ENCODE measurements at places on chromosomes 12 and 14.

GRCh38 chr12:15453613-15454012 lies 131.3 kb downstream of the PTPRO start:
- no peak for DNase-seq

DNA sequence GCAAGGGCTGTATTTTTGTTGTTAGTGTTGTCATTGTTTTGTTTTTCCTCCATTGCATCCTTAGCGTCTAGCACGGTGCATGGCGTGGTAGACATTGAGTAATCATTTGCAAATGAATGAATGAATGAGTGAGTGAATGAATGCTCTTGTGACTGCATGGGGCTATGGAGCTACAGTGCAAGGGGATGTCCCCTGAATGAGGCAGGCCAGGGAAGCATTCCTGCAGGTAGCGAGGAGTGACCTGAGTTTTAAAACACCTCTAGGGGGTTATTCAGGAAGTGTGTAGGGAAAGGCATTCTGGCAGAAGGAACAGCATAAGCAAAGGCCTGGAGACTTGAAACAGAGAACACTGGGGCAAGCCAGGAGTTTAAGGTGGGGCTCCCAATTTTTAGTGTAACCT lies 16.9 kb downstream of the MYL2 start:
- no peak for DNase-seq

GRCh38 chr12:62129291-62129690 lies 130.9 kb upstream of the USP15 start:
- no peak for DNase-seq

DNA sequence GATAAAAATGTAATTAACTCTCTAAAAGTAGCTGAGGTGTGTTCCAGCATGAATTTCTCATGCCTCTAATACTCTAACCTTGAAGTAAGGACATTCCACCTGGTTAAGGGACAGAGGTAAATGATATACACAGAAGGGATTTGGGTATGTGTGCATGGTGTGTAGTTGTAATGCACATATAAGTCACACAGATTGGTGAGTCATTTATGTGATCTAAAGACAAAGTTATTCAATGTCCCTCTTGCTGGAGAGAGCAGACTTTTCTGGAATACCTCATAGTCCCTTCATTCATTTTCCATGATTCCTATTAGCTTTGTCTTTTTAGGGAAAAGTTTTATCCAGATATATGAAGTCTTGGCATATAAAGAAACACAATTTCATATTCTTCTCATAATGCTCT lies 234.9 kb downstream of the SNAPC1 start:
- DNase-seq, result no peak

- no peak for DNase-seq
Observed at GRCh38 chr14:104968153-104968527, 10.0 kb downstream of the AHNAK2 start.

- DNase-seq, result no peak
Observed at GRCh38 chr12:102631274-102631673, 150.9 kb upstream of the IGF1 start.

All from dermis microvascular lymphatic vessel endothelial cell (primary cell).